Tibial nerve (tissue), 4 donors: ENCODE measurements at places on chromosomes 5 and 9. TPM values are rescaled to one million over a fixed set of nuclear protein-coding genes. Genes with fewer than 3 reads are reported as not detected.

The PRR16 gene
- total RNA-seq: 2.5 TPM

GRCh38 chr5:157989296-157989695, 130.4 kb upstream of the CLINT1 start:
- no peak for DNase-seq

DNA sequence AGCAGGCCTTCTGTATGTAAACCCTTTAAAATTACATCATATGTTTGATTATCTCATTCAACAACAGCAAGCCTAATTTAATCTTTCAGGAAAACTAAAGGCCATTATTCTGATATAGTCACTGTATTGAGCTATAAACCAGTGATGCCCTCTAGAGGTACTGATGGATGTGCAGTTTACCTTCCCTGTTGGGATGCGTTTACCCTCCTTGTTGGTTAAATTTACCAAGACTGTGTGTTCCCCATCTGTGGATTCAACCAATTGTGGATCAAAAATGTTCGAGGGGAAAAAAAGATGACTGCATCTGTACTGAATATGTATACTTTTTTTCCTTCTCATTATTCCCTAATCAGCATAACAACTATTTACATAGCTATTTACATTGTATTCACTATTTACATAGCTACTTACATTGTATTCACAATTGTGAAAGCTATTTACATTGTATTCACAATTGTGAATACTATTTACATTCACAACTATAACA, 3.7 kb upstream of the BAAT start:
- no peak for DNase-seq

GRCh38 chr5:159402856-159403255, 72.6 kb upstream of the IL12B start:
- DNase-seq: no peak

DNA sequence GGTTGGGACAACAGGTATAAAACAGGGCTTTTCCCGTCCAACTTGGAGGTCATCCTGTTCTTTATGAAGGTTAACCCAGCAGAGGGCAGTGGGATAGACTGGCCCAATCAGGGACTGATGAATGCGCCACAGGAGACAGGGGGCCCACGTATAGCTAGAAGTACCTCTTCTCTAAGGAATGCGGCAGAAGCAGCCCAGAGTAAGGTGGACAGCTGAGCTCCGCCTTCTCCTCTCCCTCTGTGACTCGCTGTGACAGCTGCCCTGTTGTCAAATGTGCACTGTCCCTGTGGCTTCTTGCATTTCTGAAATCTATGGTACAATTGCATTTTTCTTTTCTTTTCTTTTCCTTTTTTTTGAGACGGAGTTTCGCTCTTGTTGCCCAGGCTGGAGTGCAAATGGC, 306.6 kb downstream of the FBXL7 start:
- DNase-seq: no peak

GRCh38 chr9:95521699-95522098, 4.9 kb upstream of the PTCH1 start:
- DNase-seq: no peak

- no peak for DNase-seq
Measured at GRCh38 chr9:2299156-2299842, 284.2 kb downstream of the SMARCA2 start.

The IL33 gene
- total RNA-seq: 10.3 TPM

DNA sequence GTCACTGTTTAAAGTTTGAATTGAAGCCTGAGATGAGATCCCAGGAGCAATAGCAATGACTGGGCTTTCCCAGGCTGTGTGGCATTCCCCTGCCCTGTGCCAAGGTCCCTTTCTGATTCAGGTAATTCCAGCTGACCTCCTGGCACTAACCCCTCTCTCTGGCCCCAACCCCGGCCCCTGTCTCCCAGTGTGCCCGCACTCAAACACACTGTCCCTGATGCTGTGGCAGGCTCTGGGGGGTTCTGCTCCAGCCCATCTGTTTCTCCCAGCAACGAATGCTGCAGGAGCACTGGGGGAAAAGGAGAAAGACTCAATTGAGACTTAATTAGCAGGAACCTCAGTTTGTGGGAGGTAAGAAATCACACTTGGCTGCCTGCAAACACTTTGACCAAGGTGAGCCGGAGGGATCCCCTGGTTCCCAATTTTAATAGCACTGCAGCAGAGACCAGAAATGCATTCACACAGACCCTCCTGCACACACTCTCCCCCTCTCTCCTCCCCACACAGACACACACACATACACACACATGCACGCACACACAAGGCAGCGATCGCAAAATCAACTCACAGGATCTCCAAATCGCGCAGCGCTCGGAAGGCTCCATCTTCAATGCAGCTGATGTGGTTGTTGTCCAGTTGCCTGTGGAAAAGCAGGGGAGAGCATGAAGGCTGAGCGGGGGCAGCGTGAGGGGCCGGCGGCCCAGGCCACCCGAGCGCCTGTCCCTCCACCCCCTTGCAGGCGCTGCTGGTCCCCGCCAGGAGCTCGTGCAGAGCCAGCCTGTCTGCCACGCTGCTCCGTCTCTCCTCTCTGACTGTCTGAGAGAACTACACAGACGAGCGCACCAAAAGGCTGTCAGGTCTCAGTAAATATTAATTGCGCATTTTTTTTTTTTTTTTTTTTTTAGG, 265.1 kb upstream of the PANK3 start:
- no peak for DNase-seq

The SEMA4D gene
- 27.3 TPM for total RNA-seq

GRCh38 chr5:74124826-74125225, 498.8 kb downstream of the ARHGEF28 start:
- no peak for DNase-seq

The IRX1 gene
- total RNA-seq: 1.9 TPM

The GLE1 gene
- 28.0 TPM for total RNA-seq

GRCh38 chr9:76441551-76442322, 17.2 kb upstream of the GCNT1 start:
- no peak for DNase-seq

GRCh38 chr9:107548298-107549142, 59.0 kb upstream of the KLF4 start:
- DNase-seq: peak; percentile 66

DNA sequence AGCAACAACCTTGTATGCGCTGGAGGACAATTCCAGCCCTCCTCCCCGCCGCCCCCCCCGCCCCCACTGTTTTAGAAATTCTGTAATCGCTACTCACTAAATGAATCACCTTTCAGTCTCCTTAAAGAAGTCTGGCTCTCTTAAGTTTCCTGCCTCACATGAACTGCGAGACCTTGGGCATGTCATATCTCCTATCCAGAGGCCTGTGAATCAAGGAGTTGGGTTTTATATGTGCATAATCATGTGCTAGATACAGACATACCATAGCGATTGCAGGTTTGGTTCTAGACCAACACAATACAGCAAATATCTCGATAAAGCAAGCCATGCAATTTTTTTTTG, 337 bp upstream of the DMAC1 start:
- DNase-seq: no peak

- DNase-seq: no peak
Measured at GRCh38 chr5:153782589-153783361, 255.9 kb downstream of the FAM114A2 start.

GRCh38 chr5:171405615-171406014, 13.8 kb upstream of the FGF18 start:
- no peak for DNase-seq

GRCh38 chr9:124733964-124734740, 37.0 kb downstream of the NR6A1 start:
- no peak for DNase-seq

The TAF11L5 gene
- not detected for total RNA-seq

- no peak for DNase-seq
Measured at GRCh38 chr5:128118214-128118613, 34.6 kb downstream of the SLC12A2 start.

The KCTD16 gene
- total RNA-seq: 0.44 TPM
